Thoracic aorta endothelial cell (primary cell): ENCODE measurements at places on chromosomes 11 and 22. TPM values are rescaled to one million over a fixed set of nuclear protein-coding genes. Genes with fewer than 3 reads are reported as not detected.

The SERHL2 gene
- 1.3 and 1.4 TPM in 2 replicates for total RNA-seq

The TUB gene
- total RNA-seq, result 2.1 and 13.0 TPM in 2 replicates

The ANGPTL5 gene
- 0.13 TPM in 1 of 2 replicates, not detected in the other for total RNA-seq

The MTCH2 gene
- total RNA-seq, result 114 and 118 TPM in 2 replicates

The ACAD8 gene
- total RNA-seq, result 17.7 and 17.9 TPM in 2 replicates

The C11orf97 gene
- not detected in 2 replicates for total RNA-seq

The RASGRP2 gene
- total RNA-seq, result 0.27 and 0.50 TPM in 2 replicates
